ENCODE measurements at places on chromosomes 7 and 10. TPM values are rescaled to one million over a fixed set of nuclear protein-coding genes. Genes with fewer than 3 reads are reported as not detected.

The ZEB1 gene
- 25.8 TPM for polyA plus RNA-seq

The ENTPD7 gene
- 22.7 TPM for polyA plus RNA-seq

The IGFBP1 gene
- polyA plus RNA-seq, result 1.7 TPM

The SNCG gene
- polyA plus RNA-seq, result 32.2 TPM

The TSPAN33 gene
- 64.0 TPM for polyA plus RNA-seq

The IGF2BP3 gene
- 69.2 TPM for polyA plus RNA-seq

The OPALIN gene
- polyA plus RNA-seq, result not detected

The OR2A42 gene
- polyA plus RNA-seq, result 0.53 TPM

The POR gene
- polyA plus RNA-seq, result 63.5 TPM

The RAMP3 gene
- 10.3 TPM for polyA plus RNA-seq

The ZNF716 gene
- polyA plus RNA-seq, result 0.15 TPM

The KNDC1 gene
- 5.9 TPM for polyA plus RNA-seq

The ECHS1 gene
- 63.5 TPM for polyA plus RNA-seq

The ANKRD30A gene
- not detected for polyA plus RNA-seq

The UPK3B gene
- 2.4 TPM for polyA plus RNA-seq

The ZNF775 gene
- 3.8 TPM for polyA plus RNA-seq

Measured in left renal pelvis (tissue), 4 donors.